ENCODE measurements at places on chromosomes 6 and 20. TPM values are rescaled to one million over a fixed set of nuclear protein-coding genes. Genes with fewer than 3 reads are reported as not detected.

DNA sequence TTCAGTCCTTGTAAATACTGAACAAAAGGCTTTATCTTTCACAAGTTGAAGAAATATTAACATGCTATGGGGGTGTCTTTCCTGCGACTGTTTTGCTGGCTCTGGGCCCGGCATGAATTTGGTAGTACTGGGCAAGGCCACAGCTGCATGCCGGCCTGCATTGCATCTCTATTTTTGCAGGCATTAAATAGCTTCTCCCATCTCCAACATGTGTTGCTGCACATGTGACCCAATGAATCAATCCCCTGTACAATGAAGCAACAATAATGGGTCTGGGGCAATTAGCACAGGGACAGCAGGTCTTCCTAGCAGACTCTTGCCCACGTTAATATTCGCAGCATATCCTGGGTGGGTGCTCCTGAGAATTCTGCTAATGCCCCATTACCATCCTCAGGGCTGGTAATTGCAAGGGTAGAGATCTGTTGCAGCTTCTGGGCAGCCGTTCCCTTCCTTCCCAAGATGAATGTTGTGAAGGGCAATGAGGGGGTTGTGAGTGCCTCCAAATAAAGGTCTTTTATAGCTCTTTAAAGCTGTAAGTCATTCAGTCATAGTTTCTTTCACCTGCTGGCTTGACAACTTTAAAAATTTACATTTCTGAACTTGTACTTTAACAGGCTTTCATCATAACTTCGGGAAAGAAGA lies 24.3 kb upstream of the CDYL start:
- DNase-seq, result no peak

DNA sequence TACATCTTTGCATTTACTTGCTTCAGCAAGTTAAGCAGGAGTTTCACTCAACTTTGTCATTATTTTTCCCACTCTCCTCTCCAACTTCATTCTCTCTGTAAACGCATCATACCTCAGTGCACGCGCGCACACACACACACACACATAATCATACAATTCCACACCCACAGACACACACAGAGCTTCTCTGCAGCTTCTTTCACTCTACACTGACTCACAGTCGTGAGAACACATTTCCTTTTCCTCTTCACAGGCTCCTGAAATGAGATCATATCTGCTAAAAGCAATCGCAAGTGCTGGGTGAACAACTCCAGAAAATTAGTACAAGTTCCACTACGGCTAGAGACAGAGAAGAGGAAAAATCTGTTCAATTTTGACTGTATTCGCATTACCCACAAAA lies 215.4 kb downstream of the PTPRT start:
- no peak for DNase-seq

Gene RAB32
- 39.1 TPM for polyA plus RNA-seq

Gene CEP43
- 17.8 TPM for polyA plus RNA-seq

Gene RNF8
- 18.5 TPM for polyA plus RNA-seq

Measured in kidney (tissue), 22 donors.